GM13976 (cell line): ENCODE measurements at places on chromosomes 16 and 17.

GRCh38 chr16:2384426-2384825 lies 43.9 kb upstream of the ABCA3 start:
- no peak for DNase-seq

GRCh38 chr16:46733319-46733830 lies 14.8 kb downstream of the MYLK3 start:
- no peak for DNase-seq

DNA sequence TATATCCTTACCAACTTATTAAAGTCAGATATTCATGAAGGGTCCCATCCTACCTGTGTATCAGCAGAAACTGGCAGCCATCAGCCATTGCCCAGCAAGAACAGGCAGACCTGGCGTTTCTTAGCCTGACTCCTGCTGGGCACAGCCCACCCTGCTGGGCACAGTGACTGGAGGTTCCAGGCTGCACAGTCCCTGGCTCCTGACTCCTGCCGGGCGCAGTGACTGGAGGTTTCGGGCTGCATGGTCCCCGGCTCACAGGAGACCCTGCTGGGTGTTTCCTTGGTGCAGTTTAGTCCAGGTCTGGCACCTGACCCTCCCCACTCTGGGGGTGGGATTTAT lies 6.7 kb downstream of the TIMM22 start:
- no peak for DNase-seq

- DNase-seq: no peak
Measured at GRCh38 chr16:55853114-55853513, 20.2 kb upstream of the CES1 start.

DNA sequence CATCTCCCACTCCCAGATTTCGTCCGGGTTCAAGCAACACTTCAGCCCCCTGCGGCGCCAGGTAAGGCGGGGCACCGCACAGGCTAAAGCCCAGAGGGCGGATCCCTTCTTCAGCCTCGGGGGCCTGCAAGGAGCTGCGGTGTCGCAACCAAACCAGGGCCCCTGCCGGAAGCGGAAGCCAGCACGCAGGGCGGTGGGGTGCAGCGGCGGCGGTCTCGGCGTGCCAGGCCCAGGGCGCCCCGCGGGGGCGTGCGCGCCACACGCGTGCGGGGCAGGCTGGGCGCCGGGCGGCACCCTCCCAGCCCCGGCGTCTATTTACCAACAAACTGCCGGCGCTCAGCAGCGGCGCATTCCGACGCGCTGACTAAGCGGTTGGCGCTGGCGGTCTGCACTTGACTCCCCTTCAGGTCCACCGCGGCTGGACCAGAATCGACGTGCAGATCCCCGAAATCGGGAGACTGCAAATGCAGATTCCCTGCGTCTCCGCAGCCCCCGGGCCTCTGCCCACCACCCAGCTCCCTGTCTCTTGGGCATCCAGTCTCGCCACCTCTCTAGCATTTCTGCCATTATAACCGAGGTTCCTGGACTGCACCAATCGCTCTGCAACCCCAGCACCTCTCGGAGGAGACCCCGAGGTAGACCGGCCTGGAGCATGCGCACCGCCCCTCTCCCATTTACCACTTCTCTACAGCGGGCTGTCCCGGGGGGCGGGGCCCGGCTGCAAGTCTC lies 421 bp upstream of the DLX4 start:
- peak; percentile 88 for DNase-seq

DNA sequence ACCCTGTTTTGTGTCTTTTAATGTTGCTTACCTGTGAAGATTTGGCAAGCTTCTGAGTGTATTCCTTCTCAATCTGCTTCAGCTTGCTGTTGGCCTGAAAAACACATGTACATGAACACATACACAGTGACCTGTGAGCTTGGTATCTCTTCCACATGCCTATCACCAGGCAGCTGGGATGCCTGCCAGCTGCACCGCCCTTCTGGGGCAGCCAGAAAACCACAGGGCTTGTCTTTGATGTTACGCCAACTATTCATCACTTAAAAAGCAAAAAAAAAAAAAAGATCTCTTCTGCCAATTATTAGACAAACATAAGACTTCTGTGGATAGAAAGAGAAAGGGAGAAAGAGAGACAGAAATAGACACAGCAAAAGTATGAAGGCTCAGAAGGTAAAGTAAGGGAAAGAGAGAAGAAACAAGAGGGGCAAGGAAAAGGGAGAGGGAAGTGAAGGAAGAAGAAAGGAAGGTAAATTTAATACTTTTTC lies 189.2 kb upstream of the AXIN2 start:
- DNase-seq: no peak

GRCh38 chr17:40022961-40023541 lies 7.8 kb downstream of the CSF3 start:
- no peak for DNase-seq

DNA sequence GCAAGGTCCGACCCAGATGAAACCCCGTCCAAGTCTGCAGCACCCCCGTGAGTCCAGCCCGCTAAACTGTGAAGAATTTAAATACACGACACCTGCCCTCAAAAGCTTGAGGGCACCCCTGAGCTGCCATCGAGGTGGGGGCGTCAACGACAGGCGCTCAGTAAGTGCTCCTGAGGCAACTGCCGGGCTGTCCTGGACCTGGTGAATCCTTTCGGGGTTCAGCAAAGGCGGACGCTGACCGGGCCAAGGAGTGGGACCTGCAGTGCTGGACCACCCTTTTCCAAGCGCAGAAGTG lies 512 bp upstream of the ENDOV start:
- DNase-seq: no peak

- no peak for DNase-seq
Measured at GRCh38 chr17:50533185-50533584, 650 bp downstream of the EPN3 start.

- no peak for DNase-seq
Measured at GRCh38 chr17:73622381-73622780, 21.9 kb downstream of the SDK2 start.

GRCh38 chr17:11935734-11936406 lies 61.4 kb downstream of the ZNF18 start:
- DNase-seq: no peak

DNA sequence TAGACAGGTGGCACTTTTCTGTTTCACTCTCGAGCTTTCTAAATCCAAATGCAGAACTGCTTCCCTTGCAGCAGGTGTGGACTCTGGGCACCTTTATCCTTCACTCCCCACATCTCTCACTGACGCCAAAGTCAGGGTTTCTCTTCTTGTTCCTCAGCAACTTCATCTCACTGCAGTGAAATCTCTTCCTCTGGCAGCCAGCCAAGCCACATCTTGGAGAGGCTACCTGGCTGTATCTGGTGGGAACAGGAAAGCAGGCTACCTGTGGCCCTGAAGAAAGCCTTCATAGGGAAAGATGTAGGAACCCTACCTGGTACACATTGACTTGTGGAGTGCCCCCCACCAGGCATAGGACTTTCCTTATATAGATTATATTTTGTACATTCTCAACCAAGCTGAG lies 159.1 kb downstream of the UTP18 start:
- DNase-seq: no peak

GRCh38 chr16:1678500-1679098 lies 520 bp downstream of the JPT2 start:
- no peak for DNase-seq

DNA sequence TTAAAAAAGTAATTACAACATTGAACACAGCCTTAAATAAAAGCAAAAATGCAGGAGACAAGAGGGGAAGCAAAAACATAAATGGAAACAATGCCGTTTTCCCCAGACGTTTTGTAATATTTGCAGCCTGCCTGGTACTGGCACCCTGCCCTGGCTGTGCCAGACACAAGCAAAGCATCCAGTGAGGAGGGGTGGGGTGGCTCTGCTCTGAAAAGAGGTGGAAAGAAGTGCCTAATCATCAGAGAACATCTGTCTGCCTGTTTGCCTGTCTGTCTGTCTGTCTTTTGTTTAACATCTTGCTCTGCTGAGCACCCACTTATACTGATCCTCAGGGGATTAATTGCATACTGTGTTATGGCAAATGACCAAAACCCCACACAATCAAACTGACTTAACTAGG lies 62.7 kb downstream of the C16orf82 start:
- DNase-seq: no peak

- DNase-seq: no peak
Measured at GRCh38 chr17:49213399-49213798, 2.9 kb downstream of the ABI3 start.

- no peak for DNase-seq
Measured at GRCh38 chr16:85173146-85173980, 61.1 kb upstream of the CIBAR2 start.

- DNase-seq: no peak
Measured at GRCh38 chr17:36545077-36545464, 352 bp downstream of the GGNBP2 start.

- no peak for DNase-seq
Measured at GRCh38 chr16:9081158-9081557, 10.3 kb upstream of the HAPSTR1 start.

GRCh38 chr16:29653471-29653870 lies 9.6 kb upstream of the SPN start:
- no peak for DNase-seq
